ENCODE measurements at places on chromosomes 4 and X.

GRCh38 chr4:54626113-54626512, 31.6 kb upstream of the KIT start:
- H3K27me3 ChIP-seq, result no peaks in the 10 kb centered on the region
- no peak for DNase-seq
- H3K4me1 ChIP-seq, result no peaks in the 10 kb centered on the region
- H3K27ac ChIP-seq, result no peak overlapping the region

DNA sequence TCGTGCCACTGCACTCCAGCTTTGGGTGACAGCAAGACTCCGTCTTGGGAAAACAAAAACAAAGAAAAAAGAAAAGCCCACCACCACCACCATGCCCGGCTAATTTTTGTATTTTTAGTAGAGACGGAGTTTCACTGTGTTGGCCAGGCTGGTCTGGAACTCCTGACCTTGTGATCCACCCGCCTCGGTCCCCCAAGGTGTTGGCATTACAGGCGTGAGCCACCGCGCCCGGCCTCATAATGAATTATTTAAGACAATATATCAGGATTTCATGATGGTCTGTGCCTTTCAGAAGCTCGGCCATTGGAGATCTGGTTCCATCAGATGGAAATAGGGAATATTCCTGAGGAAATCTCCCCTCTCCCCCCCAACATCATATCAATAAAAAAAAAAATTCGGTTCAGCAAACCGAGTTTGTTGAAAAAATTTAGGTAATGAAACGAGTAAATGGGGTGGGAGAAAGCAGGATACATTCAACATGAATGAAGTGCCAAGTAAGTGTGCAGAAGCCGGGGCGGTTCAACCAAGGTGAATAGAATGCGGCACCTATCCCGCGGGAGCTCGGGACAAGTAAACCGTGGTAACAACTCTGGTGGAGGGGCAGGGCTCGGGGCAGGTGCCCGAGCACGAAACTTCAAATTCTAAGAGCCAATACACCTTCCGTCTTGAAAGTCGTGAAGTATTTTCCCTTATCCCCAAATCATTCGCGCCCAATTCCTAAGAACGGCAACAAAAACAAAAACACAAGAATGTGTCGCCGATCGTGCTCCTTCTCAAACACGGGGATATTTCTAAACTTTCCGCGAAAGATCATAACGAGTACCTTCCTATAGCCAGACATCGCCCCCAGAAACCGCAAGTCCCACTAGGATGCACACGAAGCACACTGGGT, 773 bp upstream of the TXLNG start:
- no peaks in the 10 kb centered on the region for H3K4me1 ChIP-seq
- no peaks in the 10 kb centered on the region for H3K27me3 ChIP-seq
- DNase-seq, result peak; percentile 36
- H3K4me3 ChIP-seq, result peak overlapping the region; percentile 51
- no peaks in the 10 kb centered on the region for H3K36me3 ChIP-seq
- peak overlapping the region; percentile 39 for H3K27ac ChIP-seq

GRCh38 chr4:101033986-101034385, 313.3 kb downstream of the PPP3CA start:
- H3K4me3 ChIP-seq, result no peak overlapping the region
- H3K27ac ChIP-seq, result no peak overlapping the region
- H3K4me1 ChIP-seq, result no peaks in the 10 kb centered on the region
- no peak for DNase-seq

GRCh38 chrX:72621625-72622485, 49.2 kb upstream of the HDAC8 start:
- H3K36me3 ChIP-seq, result no peaks in the 10 kb centered on the region
- H3K27me3 ChIP-seq, result no peaks in the 10 kb centered on the region
- no peak for DNase-seq
- H3K4me1 ChIP-seq, result no peaks in the 10 kb centered on the region

- no peak for DNase-seq
- no peaks in the 10 kb centered on the region for H3K27me3 ChIP-seq
- H3K4me1 ChIP-seq, result no peaks in the 10 kb centered on the region
- no peak overlapping the region for H3K4me3 ChIP-seq
Observed at GRCh38 chr4:175306436-175306835, 388.3 kb downstream of the ADAM29 start.

- H3K4me3 ChIP-seq, result no peak overlapping the region
- H3K4me1 ChIP-seq, result no peaks in the 10 kb centered on the region
Observed at GRCh38 chr4:2412885-2413716, 5.3 kb downstream of the ZFYVE28 start.

DNA sequence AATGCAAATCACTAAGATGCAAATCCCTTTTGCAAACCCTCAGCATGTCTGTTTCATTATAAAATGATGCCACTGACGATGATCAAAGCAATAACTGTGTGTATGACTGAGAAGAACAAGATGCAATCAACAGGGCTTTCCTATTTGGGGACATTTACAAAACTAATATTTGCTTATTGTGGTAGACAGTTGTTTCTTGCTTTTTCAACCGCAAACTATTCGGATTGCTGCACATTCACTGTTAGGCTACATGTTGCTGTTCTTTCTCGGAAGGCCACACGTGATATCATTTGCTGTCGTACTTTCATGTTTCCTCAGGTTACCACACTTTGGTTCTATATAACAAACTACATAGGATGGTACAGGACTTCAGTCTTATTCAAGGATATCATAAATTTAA, 49.8 kb downstream of the NPY5R start:
- H3K4me1 ChIP-seq, result no peaks in the 10 kb centered on the region
- DNase-seq, result no peak
- H3K36me3 ChIP-seq, result no peaks in the 10 kb centered on the region
- H3K4me3 ChIP-seq, result no peak overlapping the region

GRCh38 chr4:187251896-187252295, 528.2 kb upstream of the FAT1 start:
- H3K4me1 ChIP-seq, result no peaks in the 10 kb centered on the region
- no peaks in the 10 kb centered on the region for H3K36me3 ChIP-seq
- no peaks in the 10 kb centered on the region for H3K27me3 ChIP-seq
- H3K4me3 ChIP-seq, result no peak overlapping the region
- H3K27ac ChIP-seq, result no peak overlapping the region
- DNase-seq, result no peak

- no peaks in the 10 kb centered on the region for H3K27me3 ChIP-seq
- H3K27ac ChIP-seq, result no peak overlapping the region
- H3K36me3 ChIP-seq, result no peaks in the 10 kb centered on the region
- H3K4me3 ChIP-seq, result no peak overlapping the region
- no peak for DNase-seq
- H3K4me1 ChIP-seq, result no peaks in the 10 kb centered on the region
Observed at GRCh38 chr4:154928640-154929257, 147.7 kb downstream of the RBM46 start.

GRCh38 chrX:134622056-134622812, 36.0 kb downstream of the PLAC1 start:
- no peaks in the 10 kb centered on the region for H3K4me1 ChIP-seq
- no peaks in the 10 kb centered on the region for H3K36me3 ChIP-seq
- H3K27ac ChIP-seq, result no peak overlapping the region

DNA sequence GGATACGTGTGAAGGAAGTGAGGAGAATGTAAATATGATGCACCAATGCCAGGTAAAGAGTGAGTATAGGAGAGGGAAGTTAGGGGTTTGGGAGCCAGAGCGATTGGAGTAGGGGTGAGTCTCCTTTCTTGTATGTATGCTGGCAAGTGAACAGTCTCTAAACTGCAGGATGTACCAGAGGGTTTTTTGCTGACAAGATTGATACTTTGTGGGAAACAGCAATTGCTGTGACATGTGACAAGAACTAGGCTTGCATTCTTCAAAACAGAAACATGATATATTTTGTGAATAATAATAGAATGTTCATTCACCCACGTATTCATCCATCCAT, 706 bp downstream of the CHIC1 start:
- H3K27me3 ChIP-seq, result no peaks in the 10 kb centered on the region
- no peaks in the 10 kb centered on the region for H3K4me1 ChIP-seq
- no peaks in the 10 kb centered on the region for H3K36me3 ChIP-seq
- H3K4me3 ChIP-seq, result peak overlapping the region; percentile 55

DNA sequence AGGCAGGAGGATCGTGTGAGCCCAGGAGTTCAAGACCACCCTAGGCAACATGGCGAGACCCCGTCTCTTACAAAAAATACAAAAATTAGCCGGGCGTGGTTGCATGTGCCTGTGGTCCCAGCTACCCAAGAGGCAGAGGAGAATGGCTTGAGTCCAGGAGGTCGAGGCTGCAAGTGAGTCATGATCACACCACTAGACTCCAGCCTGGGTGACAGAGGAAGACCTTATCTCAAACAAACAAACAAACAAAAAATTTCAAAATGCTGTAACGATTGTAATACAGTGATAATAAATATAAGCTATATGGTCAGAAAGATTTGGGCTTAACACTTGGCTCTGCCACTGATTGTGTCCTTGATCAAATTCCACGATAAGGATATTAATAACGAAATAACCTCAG, 24.2 kb downstream of the SLC25A4 start:
- no peaks in the 10 kb centered on the region for H3K27me3 ChIP-seq
- H3K27ac ChIP-seq, result no peak overlapping the region
- DNase-seq, result no peak
- H3K36me3 ChIP-seq, result no peaks in the 10 kb centered on the region

GRCh38 chr4:98850937-98851336, 78.0 kb downstream of the EIF4E start:
- H3K27me3 ChIP-seq, result no peaks in the 10 kb centered on the region
- H3K4me3 ChIP-seq, result no peak overlapping the region

DNA sequence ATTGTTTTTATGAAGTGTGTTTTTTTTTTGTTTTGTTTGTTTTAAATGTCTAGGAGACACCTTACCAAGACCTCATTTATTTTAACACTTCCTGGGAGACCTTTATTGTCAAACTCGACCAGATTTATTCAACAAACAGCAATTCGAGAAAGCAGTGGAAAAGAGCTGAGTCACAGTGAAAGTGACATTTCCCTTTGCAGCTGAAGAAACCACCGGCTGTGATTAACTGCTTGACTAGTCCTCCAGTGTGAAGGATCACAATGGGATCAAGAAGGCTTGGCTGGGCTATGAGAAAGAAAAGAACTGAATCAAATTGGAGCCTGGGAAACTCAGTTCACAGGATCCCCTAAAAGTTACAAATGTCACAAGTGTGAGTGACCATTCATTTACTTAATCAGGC, 11.9 kb upstream of the ADH7 start:
- no peaks in the 10 kb centered on the region for H3K4me1 ChIP-seq
- H3K4me3 ChIP-seq, result no peak overlapping the region
- no peaks in the 10 kb centered on the region for H3K27me3 ChIP-seq
- no peak overlapping the region for H3K27ac ChIP-seq
- no peak for DNase-seq
- no peaks in the 10 kb centered on the region for H3K36me3 ChIP-seq

GRCh38 chr4:2166253-2166652, 75.7 kb downstream of the HAUS3 start:
- H3K36me3 ChIP-seq, result no peaks in the 10 kb centered on the region
- no peaks in the 10 kb centered on the region for H3K4me1 ChIP-seq
- DNase-seq, result no peak
- no peak overlapping the region for H3K27ac ChIP-seq

DNA sequence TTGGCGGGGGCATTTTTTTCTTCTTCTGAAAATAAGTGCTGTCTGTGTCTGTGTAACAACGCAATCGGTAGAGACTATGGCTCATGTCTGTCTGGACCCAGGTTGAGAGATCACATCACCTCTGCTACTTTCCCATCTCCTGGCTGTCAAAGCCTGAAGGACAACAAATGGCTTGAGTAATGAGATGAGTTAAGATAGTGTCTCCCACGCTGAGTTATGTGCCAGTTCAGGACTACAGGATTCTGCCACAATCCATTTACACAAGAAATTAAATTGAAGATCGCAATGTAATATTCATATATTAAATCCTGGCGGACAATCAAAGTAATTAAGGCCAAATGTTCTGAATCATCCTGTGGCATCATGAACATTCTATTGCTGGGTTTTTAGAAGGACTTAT, 16.5 kb upstream of the ARHGAP36 start:
- H3K36me3 ChIP-seq, result no peaks in the 10 kb centered on the region
- H3K27ac ChIP-seq, result no peak overlapping the region
- peaks cover 2% of the 10 kb centered on the region for H3K27me3 ChIP-seq
- DNase-seq, result no peak
- no peak overlapping the region for H3K4me3 ChIP-seq
- H3K4me1 ChIP-seq, result no peaks in the 10 kb centered on the region

DNA sequence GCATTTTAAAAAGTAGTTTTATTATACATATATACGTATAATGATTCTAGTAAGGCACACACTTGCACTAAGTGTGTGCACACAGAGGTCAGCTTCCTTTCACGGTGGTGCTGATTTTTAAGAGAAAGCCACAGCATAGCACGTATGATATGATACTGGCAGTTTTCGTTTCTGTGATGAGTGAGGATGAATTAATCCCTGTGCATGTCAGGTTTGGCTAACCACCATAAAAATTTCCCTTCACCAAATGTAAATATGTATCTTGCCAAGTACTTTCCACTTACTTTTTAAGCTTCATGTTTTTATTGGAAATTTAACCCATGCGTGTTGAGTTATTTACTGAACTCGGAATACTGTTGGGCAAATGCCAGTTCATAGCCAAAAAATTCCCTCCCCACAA, 84.6 kb downstream of the SYNPO2 start:
- H3K36me3 ChIP-seq, result no peaks in the 10 kb centered on the region
- peak overlapping the region; percentile 88 for H3K27ac ChIP-seq
- no peaks in the 10 kb centered on the region for H3K27me3 ChIP-seq
- no peak for DNase-seq

DNA sequence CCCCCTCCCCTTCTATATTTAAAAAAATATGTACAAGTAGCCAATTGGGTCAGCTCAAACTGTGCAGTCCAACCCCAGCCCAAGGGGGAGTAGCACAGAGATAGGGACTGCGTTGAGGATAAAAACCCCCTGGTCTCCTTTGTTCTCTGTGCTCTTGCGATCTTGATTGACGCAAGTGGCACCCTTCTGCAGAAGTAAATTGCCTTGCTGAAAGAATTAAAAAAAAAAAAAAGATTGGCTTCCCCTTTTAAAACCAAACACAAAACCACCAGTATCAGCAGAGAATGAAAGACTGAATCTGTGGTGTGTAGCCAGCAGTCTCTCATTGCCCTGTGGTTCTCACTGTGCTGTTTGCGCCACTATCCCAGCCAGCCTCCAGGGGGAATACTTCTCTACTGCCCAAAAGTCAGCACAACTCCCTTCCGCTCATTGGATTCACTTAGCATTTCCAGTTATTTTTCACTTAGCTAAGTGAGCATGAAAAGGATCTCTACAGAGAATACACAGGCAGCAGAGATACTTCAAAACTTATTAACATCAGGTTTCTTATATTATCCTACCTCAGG, 29.7 kb downstream of the MANBA start:
- H3K27me3 ChIP-seq, result no peaks in the 10 kb centered on the region
- no peak overlapping the region for H3K27ac ChIP-seq
- no peaks in the 10 kb centered on the region for H3K4me1 ChIP-seq
- no peak for DNase-seq
- no peaks in the 10 kb centered on the region for H3K36me3 ChIP-seq

- H3K27ac ChIP-seq, result no peak overlapping the region
- H3K27me3 ChIP-seq, result no peaks in the 10 kb centered on the region
Observed at GRCh38 chr4:87962398-87963146, 12.9 kb upstream of the SPP1 start.

DNA sequence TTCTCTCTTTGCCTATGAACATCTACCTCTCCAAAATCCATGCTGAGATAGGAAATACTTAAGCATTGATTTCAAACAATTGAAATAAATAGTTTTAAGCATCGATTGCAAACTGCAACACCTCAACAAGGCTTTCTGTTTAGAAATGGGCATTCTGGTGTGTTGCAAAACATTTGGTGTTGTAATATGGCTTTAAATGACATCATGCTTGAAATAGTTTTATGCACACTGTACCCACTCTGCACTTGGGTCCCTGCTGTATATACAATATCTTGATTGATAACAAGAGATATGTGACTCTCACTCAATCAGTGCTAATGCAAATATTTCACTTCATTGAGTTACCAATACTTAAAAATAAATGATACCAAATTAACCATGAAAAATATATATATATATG, 964.9 kb upstream of the GRIA3 start:
- H3K27me3 ChIP-seq, result no peaks in the 10 kb centered on the region
- no peaks in the 10 kb centered on the region for H3K36me3 ChIP-seq
- no peaks in the 10 kb centered on the region for H3K4me1 ChIP-seq
- DNase-seq, result no peak
- H3K27ac ChIP-seq, result no peak overlapping the region

Measured in uterus (tissue), 4 donors.